ENCODE measurements at places on chromosomes 6 and 20.

DNA sequence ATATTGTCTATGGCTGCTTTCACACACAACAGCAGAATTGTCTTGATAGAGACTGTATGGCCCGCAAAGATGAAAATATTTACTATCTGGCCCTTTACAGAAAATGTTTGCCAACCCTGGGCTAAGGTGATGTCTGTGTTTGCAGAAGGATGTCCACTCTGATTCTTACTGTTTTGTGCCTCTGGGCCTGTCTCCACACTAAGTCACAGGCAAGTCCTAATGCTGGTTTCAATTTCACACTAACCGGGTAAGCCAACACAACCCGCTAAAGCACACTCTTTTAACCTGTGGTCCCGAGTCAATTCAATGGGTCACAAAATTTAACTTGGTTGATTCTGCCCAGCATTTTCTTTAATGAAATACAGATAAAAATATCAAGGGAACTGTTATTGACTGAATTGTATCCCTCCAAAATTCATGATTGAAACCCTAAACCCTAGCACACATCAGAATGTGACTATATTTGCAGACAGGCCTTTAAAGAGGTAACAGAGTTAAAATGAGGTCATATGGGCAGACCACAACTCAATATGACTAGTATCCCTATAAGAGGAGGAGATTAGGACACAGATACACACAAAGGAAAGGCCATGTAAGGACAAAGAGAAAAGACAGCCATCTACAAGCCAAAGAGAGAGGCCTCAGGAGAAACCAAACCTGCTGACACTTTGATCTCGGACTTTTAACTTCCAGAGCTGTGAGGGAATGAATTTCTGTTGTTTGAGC is 78.4 kb downstream of the FYN start:
- no peaks in the 10 kb centered on the region for H3K27me3 ChIP-seq
- peak overlapping the region; percentile 78 for H3K4me3 ChIP-seq
- peak overlapping the region; percentile 93 for H3K27ac ChIP-seq
- H3K36me3 ChIP-seq: peaks cover 26% of the 10 kb centered on the region

DNA sequence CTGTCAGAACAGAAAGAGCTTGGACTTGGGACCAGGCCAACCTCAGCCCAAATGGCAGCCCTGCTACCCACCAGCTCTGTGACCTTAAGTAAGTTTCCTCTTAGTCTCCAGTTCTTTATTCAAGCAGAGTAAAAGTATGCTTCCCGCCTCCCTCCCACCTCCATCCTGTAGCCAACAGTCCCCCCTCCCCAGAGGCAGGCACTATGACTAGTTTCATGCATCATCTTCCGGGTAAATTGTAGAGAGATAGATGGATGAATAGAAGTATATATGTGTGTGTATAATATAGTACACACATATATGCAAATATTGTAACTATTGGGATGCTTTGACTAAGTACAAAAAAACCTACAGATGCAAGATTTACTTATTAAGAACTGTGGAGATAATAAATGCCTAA is 39.5 kb upstream of the B4GALT5 start:
- H3K27ac ChIP-seq: no peak overlapping the region
- H3K27me3 ChIP-seq: peaks cover 24% of the 10 kb centered on the region
- H3K4me3 ChIP-seq: no peak overlapping the region
- peaks cover 6% of the 10 kb centered on the region for H3K4me1 ChIP-seq

DNA sequence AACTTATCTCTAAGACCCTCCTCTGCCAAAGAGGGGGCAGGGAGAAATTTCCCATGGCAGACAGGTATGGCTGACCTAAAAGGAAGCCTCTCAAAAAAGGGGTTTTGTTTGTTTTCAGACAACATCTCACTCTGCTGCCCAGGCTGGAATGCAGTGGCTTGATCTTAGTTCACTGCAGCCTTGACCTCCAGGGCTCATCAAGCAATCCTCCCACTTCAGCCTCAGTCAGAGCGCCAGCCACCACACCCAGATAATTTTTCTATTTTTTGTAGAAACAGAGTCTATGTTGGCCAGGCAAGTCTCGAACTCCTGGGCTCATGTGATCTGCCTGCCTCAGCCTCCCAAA is 3.8 kb downstream of the EZR start:
- no peak for DNase-seq
- H3K36me3 ChIP-seq: peaks cover 67% of the 10 kb centered on the region
- H3K4me1 ChIP-seq: peaks cover 69% of the 10 kb centered on the region
- peak overlapping the region; percentile 99 for H3K27ac ChIP-seq

- no peaks in the 10 kb centered on the region for H3K27me3 ChIP-seq
- no peaks in the 10 kb centered on the region for H3K36me3 ChIP-seq
- no peak overlapping the region for H3K4me3 ChIP-seq
- no peak overlapping the region for H3K27ac ChIP-seq
- peaks cover 9% of the 10 kb centered on the region for H3K4me1 ChIP-seq
These were observed 7.5 kb upstream of the CCDC28A start for GRCh38 chr6:138765896-138766655.

- no peaks in the 10 kb centered on the region for H3K27me3 ChIP-seq
- H3K4me3 ChIP-seq: no peak overlapping the region
- DNase-seq: no peak
- no peak overlapping the region for H3K27ac ChIP-seq
- no peaks in the 10 kb centered on the region for H3K36me3 ChIP-seq
These were observed 362.0 kb downstream of the CENPW start for GRCh38 chr6:126701676-126702560.

GRCh38 chr6:157645201-157645795 is 177.7 kb upstream of the SNX9 start:
- H3K27me3 ChIP-seq: no peaks in the 10 kb centered on the region
- no peak overlapping the region for H3K27ac ChIP-seq
- H3K4me1 ChIP-seq: peaks cover 7% of the 10 kb centered on the region
- no peaks in the 10 kb centered on the region for H3K36me3 ChIP-seq

- H3K4me3 ChIP-seq: no peak overlapping the region
- no peaks in the 10 kb centered on the region for H3K4me1 ChIP-seq
- peaks cover 4% of the 10 kb centered on the region for H3K36me3 ChIP-seq
- no peak overlapping the region for H3K27ac ChIP-seq
- DNase-seq: peak; percentile 64
- no peaks in the 10 kb centered on the region for H3K27me3 ChIP-seq
These were observed 64.9 kb upstream of the ARHGAP18 start for GRCh38 chr6:129774697-129775447.

DNA sequence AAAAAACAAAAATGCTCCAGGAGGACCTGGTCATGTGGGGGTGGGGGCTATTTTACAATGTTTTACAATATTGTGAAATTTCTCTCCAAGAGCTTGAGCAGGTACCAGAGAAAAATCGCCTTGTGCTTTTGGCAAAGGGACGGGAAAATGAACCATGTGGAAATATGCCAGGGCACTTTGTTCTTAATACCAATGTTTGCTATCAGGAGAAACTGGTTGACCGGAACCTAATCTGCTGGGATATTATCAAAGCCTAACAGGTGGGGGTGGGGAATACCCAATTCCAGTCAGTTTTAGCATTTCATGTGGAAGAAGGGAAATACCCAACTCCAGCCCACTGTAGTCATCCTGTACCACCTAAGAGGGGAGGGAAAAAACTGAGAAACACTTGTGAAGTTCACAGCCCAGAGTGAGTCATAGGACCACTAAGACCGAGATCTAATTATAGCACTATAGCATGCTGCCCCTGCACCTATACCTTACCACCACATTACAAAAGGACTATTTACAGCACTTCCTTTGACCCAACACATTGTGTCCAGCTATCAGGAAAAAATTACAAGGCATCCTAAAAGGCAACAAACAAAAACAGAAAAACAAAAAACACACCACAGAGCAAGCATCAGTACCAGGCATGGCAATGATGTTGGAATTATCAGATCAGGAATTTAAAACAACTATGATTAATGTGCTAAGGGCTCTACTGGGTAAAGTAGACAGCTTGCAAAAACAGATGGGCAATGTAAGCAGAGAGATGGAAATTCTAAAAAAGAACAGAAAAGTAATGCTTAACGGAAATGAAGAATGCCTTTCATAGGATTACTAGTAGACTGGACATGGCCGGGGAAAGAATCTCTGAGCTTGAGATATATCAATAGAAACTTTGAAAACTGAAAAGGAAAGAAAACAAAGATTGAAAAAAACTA is 84.1 kb upstream of the POPDC3 start:
- H3K27me3 ChIP-seq: peaks cover 3% of the 10 kb centered on the region
- H3K4me1 ChIP-seq: peaks cover 5% of the 10 kb centered on the region
- H3K36me3 ChIP-seq: peaks cover 4% of the 10 kb centered on the region
- no peak for DNase-seq

- H3K27ac ChIP-seq: no peak overlapping the region
- H3K4me1 ChIP-seq: no peaks in the 10 kb centered on the region
- DNase-seq: no peak
- H3K36me3 ChIP-seq: no peaks in the 10 kb centered on the region
These were observed 73.9 kb downstream of the F13A1 start for GRCh38 chr6:6246544-6246943.

- no peak overlapping the region for H3K27ac ChIP-seq
- DNase-seq: no peak
- H3K36me3 ChIP-seq: peaks cover 36% of the 10 kb centered on the region
- peaks cover 6% of the 10 kb centered on the region for H3K4me1 ChIP-seq
These were observed 115.1 kb downstream of the BTBD9 start for GRCh38 chr6:38524436-38525145.

DNA sequence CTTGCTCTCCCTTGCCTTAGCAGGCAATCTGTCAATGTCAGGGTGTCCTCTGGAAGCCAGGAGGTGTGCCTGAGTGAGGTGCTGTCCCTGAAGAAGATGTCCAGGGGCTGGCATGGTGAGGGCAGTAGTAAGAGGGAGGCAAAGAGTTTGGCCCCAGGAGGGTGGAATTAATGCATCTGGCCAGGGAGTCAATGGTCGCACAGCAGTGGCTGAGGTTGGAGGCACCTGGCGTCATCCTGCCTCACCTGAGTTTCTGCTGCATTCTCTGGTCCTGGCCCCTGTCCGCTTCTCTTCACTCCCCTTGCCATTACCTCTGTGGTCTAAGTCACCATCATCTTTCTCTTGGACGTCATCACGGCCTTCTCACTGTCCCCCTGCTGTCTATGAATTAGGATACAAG is 206.6 kb downstream of the ZMYND8 start:
- no peak for DNase-seq
- no peaks in the 10 kb centered on the region for H3K4me1 ChIP-seq
- no peak overlapping the region for H3K27ac ChIP-seq
- peaks cover 10% of the 10 kb centered on the region for H3K27me3 ChIP-seq
- H3K36me3 ChIP-seq: no peaks in the 10 kb centered on the region

DNA sequence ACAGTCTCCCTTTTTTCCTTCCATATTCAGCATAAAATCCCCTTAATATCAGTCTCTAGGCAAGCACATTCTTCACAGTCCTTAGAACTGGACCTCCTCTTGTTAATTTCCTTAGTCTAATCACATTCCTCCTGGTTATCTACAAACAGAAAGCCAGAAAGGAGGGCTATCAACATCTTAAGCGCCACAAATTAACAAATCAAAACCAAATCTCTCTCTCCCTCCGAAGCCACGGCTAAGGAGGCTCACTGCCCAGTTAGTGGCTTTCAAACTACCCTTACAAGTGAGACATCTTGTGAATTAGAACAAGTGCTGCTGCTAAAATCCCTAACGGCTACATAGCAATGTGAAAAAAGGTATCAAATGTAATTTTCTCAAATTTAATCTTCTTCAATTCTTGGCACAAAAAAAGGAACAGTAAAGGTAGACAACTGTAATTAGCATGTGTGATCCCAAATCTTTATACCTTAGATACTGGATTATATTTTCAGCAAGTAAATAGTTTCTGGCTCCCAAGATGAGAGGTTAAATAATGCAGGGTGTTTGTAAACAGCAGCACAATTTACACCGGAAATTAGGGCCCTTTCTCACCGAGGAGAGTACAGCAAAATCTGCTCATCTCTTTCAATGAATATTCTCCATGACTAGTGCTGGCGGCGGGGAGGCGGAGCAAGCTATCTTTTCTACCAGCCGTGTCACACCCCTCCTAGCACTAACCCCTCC is 1.4 kb upstream of the TRIM39 start:
- peak overlapping the region; percentile 94 for H3K27ac ChIP-seq
- H3K36me3 ChIP-seq: peaks cover 19% of the 10 kb centered on the region
- peak; percentile 94 for DNase-seq
- peak overlapping the region; percentile 92 for H3K4me3 ChIP-seq

- H3K36me3 ChIP-seq: no peaks in the 10 kb centered on the region
- H3K27ac ChIP-seq: no peak overlapping the region
- DNase-seq: no peak
- no peaks in the 10 kb centered on the region for H3K4me1 ChIP-seq
These were observed 119.0 kb downstream of the ALDH8A1 start for GRCh38 chr6:134830940-134831339.

- peak; percentile 58 for DNase-seq
- H3K27ac ChIP-seq: no peak within 1 kb of the TSS
- peaks cover 42% of the 10 kb centered on the region for H3K27me3 ChIP-seq
- peaks cover 21% of the 10 kb centered on the region for H3K4me1 ChIP-seq
- H3K36me3 ChIP-seq: peaks cover 3% of the 10 kb centered on the region
- H3K4me3 ChIP-seq: peak within 1 kb of the TSS; percentile 41
These were observed at the start of gene ANKRD60 for GRCh38 chr20:58228484-58229197. Gene ANKRD60, minus strand, starts transcription at chr20:58228653. Its CDS starts 0 bp downstream, at chr20:58228653.

DNA sequence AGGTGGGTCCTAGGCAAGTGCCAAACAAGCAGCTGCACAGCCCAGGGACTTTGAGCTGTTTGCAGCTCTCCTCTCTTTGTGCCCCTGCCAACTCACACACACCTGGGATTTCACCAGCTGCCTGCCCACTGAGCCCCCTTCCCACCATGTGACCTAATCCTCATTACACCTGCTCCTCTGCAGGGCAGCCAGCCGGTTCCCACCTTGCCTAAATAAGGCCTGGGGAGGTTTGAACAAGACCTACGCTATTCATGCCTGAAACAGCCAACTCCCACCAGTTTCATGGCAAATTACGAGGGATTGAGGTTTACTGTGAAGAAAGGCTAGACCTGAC is 92.6 kb upstream of the SOX4 start:
- no peaks in the 10 kb centered on the region for H3K4me1 ChIP-seq
- H3K4me3 ChIP-seq: no peak overlapping the region
- no peak for DNase-seq
- H3K27ac ChIP-seq: no peak overlapping the region

GRCh38 chr6:131362070-131362469 is 211.0 kb upstream of the ARG1 start:
- no peaks in the 10 kb centered on the region for H3K36me3 ChIP-seq
- no peak for DNase-seq
- no peaks in the 10 kb centered on the region for H3K27me3 ChIP-seq
- no peak overlapping the region for H3K4me3 ChIP-seq
- H3K27ac ChIP-seq: no peak overlapping the region

DNA sequence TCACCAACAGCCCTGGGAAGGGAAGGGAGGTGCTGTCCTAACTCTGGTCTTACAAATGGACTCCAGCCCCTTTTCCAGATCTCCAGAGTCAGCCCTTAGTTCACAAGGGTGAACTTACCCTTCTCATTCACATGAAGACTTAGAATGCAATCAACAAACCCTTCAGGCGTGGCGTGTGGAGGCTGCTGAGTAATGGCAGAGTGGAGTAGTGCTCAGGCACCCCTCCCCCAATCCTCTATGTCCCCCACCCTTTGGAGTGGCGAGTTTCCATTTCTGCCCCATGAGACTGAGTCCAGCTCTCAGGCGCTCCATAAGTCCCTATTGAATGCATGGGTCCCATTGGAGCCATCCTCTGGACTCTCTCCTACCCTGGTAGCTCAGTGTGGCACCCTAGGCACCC is 3.3 kb downstream of the SNAI1 start:
- H3K4me1 ChIP-seq: peaks cover 18% of the 10 kb centered on the region
- DNase-seq: no peak
- peaks cover 4% of the 10 kb centered on the region for H3K27me3 ChIP-seq
- no peak overlapping the region for H3K4me3 ChIP-seq
- no peaks in the 10 kb centered on the region for H3K36me3 ChIP-seq

Measured in activated CD4-positive, alpha-beta memory T cell treated with anti-CD3 and anti-CD28 coated beads for 36 hours (primary cell).